ENCODE measurements at places on chromosomes 13 and 19.

- no peak for DNase-seq
These were observed 701.1 kb downstream of the PCDH9 start for GRCh38 chr13:66528944-66529576.

- no peak for DNase-seq
These were observed 231.4 kb downstream of the UQCRFS1 start for GRCh38 chr19:28981518-28981917.

DNA sequence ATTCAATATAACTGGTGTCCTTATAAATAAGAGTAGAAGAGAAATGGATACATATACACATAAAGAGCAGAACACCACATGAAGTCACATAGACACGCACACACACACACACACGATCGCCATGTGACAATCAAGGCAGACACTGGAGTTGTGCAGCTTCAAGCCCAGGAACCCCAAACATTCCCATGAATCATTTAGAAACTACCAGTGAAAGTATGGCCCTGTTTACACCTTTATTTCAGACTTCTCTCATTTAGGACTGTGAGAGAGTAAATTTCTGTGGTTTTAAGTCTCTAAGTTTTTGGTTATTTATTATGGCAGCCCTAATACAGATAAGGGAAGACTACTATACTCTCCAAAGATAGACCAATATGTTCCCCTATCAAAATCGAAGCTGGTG, 20.4 kb upstream of the TNFSF13B start:
- DNase-seq: no peak

GRCh38 chr19:28456252-28456651, 756.7 kb downstream of the UQCRFS1 start:
- no peak for DNase-seq

- no peak for DNase-seq
These were observed 9.3 kb upstream of the HIF3A start for GRCh38 chr19:46287585-46287984.
